ENCODE measurements at places on chromosomes 3 and 15. TPM values are rescaled to one million over a fixed set of nuclear protein-coding genes. Genes with fewer than 3 reads are reported as not detected.

GRCh38 chr3:86481636-86482035 lies 509.3 kb downstream of the VGLL3 start:
- no peak for DNase-seq

GRCh38 chr3:151268267-151269235 lies 9.8 kb downstream of the P2RY14 start:
- no peak for DNase-seq

DNA sequence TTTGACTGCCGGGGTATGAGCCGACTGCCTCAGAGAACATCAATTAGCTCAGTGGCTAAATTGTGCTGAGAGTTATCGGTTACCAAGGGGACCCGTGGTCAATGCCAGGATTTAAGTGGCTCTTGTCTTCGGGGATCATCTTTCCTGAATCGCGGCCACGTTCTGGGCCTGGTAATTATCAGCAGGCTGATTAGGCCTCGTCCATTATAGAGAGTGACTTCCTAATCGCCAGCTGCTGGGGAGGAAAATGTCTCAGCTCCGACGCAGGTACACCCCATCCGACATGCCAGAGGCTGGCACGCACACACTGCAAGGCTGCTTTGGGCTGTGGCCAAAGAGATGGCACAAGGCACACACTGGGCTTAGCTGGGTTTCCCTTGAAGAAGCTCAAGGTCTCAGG lies 10.6 kb downstream of the TRH start:
- DNase-seq = no peak

- DNase-seq = no peak
These were observed 15.1 kb upstream of the XYLB start for GRCh38 chr3:38331257-38332022.

DNA sequence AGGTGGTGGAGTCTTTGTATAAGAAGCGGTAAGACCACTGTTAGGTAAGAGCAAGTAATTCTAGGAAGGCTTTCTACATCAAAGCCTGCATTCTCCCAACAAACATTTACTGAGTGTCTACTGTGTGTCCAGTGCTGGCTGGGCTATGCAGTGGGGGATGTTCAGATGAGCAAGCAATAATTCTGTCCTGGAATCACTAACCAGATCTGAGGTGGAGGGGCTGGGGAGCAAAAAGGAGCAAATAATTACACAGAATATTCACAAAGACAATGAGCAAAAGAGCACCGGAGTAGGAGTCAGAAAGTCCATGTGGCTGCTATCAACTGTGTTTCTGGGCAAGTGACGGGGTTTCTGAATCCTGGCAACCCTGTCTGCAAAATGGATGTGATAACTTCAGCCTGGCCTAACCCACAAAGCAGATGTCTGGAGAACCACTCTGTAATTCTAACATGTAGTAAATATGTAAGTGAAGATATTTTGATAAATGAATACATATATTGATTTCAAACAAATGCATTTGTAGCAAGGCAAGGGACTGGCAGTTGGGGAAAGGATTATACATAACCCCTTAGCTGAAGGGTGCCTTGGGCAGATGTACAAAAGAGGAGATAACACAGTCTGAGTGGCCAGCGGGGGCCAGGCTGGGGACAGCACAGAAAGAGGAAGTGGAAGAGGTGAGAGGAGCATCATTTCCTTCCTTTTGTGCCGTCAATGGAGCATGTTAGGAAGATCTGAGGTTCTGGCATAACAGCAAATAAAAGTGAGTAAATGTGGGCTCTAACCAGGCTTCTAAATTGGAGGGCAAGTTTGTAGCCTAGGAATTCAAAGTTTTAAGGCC lies 28.8 kb downstream of the CYP8B1 start:
- no peak for DNase-seq

DNA sequence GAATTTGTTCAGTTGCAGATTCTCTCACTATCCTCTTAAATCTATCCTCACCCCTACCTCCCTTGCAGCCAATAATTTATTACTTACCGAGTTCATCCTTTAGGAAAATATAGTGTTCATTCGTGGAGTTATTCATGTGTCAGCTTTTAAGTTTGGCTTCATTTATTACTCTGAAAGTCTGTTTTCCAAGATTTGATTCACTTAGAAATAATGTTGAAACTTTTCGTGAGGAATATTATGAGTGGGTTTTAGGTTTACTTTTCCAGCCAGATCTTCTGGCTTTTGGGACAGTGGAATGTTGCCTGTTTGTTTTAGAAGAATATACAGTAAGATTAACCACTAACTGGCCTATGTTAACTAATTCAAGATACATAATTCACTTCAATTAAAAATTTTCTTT lies 161.0 kb upstream of the CGNL1 start:
- no peak for DNase-seq

DNA sequence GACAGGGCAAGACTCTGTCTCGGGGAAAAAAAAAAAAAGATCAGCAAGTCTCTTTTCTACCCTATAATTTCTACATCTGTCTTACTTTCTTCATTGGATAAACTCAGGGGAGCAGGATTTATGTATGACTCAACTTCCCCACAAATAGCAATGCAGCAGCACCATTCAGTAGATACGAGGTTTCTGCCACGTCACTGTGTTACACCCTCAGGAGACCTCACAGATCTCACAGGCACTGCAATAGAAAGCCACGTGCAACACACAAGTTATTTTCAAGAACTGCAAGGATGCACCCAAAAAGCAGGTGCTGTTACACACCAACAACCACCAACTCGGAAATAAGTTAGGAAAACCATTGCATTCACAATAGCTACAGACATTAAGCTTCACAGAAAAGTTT lies 30.2 kb downstream of the TSPAN3 start:
- DNase-seq = no peak

DNA sequence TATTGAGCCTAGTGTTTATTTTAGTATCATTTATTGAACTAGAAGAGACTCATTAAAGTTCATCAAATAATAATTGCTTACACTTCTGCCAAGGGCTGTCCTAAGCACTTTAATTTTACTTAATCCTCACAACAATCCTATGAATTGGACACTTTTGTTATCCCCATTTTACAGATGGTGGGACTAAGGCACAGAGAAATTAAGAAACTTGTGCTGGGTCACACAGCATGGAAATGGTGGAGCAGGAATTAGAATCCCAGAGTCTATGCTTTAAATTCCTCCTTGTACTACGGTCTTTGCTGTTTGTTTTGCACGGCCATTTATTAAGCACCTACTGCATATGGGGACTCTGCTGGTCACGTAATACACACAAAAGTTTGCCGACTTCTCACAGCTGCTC lies 7.9 kb downstream of the ATP2B2 start:
- no peak for DNase-seq

DNA sequence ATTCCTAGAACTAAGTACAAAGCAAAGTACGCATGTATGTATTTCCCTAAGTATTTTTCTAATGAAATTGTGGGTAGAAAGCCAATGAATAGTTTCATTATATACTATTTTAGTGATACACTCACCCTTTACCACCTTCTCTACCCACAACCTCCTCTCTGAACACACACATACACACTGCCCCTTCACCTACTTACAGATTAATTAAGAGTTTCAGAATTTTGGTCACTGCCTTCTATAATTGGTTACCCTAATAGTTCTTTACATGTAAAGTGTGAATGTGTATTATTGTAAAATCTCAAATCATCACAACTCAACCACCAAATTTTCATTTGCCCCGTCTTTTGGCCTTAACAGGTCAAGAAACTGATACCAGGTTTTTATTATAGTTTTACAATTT lies 7.2 kb downstream of the PFN2 start:
- DNase-seq = no peak

GRK7 gene
- 0.13 TPM for polyA plus RNA-seq

C3orf62 gene
- polyA plus RNA-seq = 11.2 TPM

DUOX2 gene
- polyA plus RNA-seq = 0.04 TPM

IL17RD gene
- polyA plus RNA-seq = 53.0 TPM

THBS1 gene
- polyA plus RNA-seq = 153 TPM
